ENCODE measurements at places on chromosomes 12 and 14.
A peak's percentile ranks its signal among the peaks of the same experiment; 100 is the strongest.

DNA sequence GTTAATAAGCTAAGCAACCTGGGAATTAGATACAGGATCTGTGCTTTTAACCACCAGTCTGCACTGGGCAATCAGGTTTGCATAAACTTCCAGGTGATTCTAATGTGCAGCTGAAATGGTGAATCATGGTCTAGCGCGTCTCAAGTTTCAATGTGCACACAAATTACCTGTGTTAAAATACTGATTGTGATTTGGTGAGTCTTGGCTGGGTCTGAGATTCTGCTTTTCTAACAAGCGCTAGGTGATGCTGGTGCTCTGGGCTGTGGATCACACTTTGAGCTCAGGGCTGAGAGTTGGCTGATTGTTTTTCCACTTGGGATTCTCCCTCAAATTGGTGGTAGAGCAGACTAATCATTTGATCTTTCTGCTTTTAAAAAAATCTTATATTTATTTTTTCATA, 124.8 kb downstream of the C12orf75 start:
- no peak for DNase-seq

DNA sequence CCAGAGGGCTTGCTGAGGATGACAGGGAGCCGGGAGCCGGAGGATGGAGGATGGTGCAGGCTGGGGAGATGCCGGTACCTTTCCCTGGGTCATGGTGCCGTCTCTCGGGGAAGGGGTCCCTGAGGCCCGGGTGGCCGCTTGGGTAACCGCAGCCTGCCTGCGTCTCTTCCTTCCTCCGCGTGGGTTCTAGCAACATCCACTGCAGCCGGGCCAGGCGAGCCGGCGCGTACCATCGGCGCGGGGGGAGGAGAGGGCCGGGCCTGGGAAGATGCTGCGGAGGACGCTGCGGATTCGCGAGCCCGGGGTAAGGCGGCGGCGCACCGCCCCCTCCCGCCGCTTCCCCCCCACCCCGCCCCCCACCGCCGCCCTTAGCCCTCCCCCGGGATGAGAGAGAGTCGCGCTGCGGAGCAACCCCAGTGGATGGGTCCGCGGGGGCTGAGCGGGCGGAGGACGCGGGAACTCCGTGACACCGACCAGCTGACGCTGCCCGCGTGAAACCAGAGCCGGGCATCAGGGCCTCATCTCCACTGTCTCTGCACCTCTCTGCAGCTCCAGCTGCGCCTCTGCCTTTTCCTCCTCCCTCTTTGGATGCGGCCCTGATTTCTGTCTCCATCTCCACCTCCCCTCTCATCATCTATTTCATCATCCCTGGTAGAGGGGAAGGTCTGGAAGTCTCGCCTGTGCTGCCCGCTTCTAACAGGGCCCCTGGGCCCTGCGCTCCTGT, at the start of gene FAIM2:
Gene FAIM2, minus strand, starts transcription at position 201 of the 724 bp plus-strand sequence. Its CDS starts 108 bp downstream, at position 93.
- DNase-seq = no peak

GRCh38 chr12:18446061-18446644, 184.8 kb downstream of the PIK3C2G start:
- no peak for DNase-seq

- DNase-seq = no peak
Measured at GRCh38 chr12:22662356-22662755, 37.4 kb downstream of the ETNK1 start.

GRCh38 chr12:15200641-15201040, 20.6 kb downstream of the RERG start:
- DNase-seq = no peak

GRCh38 chr14:77645520-77646230, 29.2 kb upstream of the SPTLC2 start:
- no peak for DNase-seq

- DNase-seq = no peak
Measured at GRCh38 chr12:49968471-49968870, 4.3 kb upstream of the AQP6 start.

GRCh38 chr12:76980196-76980595, 85.2 kb downstream of the E2F7 start:
- no peak for DNase-seq

DNA sequence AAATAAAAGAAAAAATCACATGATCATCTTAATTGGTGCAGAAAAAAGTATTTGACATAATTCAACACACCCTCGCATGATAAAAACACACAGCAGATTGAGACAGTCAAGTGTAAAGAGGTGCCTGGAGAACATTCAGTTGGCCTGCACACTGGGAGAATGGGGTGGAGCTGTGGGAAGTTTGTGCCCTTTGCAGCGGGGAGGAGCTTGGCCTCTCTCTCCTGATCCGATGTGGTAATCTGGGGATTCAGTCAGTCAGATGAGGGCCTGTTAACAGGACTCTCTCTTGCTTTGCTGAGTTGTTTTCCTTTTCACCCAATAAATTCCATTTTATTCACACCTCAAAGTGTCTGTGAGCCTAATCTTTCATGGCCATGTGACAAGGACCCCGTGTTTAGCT, 5.9 kb downstream of the SERPINA6 start:
- DNase-seq = no peak

DNA sequence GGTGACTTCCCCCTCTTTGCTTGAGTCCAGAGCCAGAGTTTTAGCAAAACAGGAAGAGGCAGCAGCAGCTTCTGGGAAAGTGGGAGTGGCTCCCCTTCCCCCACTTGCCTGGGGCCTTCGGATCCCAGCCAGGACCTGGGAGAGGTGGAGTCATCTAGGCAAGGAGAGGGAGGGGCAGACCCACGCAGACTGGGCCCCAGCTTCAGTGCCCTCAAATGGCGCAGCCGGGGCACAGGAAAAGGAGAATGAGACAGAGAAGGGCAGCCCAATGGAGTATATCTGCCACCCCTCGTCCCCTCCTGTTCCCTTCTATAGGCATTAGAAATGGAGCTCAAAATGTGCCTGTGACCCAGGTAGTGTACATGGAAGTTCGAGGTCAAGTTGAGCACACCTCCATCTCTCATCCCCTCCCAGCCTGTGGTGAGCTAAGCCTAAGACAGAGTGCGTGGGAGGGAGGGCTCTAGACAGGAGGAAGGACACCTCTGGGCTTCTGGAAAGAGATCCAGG, 9.3 kb upstream of the HDAC7 start:
- no peak for DNase-seq

- DNase-seq = no peak
Measured at GRCh38 chr12:106037524-106038298, 101.0 kb downstream of the NUAK1 start.

DNA sequence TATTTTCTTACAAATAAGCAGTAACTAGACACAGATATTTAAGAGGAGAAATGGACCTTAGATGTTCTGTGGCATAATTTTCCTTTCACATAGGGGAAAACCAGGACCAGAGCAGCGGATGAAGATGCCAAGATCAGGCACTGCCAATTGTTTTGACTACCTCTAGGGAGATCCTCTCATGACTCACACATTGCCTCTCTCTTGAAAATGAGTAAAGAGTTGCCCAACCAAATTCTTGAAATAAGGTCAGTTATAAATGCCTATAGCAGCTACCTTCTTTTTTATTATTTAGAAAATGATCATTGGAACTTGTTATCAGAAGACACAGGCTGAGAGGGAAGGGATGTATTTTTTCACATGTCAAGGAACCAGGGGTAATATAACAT, 263.4 kb upstream of the PLEKHG7 start:
- no peak for DNase-seq

DNA sequence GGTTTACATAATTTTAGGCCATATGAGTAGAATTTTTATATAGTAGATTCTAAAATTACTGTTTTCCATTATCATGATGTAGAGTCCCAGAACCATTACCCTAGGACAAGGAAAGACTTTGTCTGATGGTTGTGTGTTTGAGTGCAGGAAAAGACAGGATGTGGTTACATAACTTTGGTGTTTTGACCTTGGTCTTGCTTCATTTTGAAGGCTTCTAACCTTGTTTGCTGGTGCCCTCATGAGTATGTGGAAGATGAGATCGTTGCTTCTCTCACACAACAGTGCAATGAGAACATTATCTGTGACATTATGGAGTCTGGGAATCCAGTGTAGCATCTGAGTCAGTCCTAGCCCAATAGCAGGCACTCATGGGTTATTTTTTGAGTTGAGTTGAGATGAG, 106.2 kb downstream of the IGF1 start:
- no peak for DNase-seq

- DNase-seq = no peak
Measured at GRCh38 chr12:52220477-52220876, 12.6 kb upstream of the KRT7 start.

DNA sequence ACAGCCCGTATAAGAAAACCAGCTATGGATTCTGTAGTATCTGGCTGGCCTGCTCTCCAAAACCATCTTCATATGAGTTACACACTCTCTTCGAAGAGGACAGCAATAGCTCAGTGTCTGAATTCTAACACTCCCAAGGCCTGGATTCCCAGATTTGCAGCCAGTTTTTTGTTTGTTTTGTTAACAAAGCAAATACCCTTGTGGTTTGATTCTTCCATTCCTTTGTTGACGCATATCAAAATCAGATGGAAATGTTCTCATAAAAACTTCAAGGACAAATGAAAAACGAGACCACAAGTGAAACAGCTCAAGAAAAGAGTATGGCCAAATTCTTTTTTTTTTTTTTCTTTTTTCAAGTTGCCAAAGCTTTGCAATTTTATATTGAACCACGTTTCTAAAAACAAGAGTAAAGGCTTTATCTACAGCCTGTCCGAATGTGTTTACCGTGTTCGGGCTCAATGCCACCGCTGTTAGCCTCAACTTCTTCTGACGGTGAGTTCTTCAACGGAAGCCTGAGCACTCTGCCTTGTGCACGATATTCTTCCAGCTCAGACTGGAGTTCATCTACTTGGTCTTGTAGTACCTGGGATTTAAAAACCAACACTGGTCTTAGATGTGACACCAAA, 67.5 kb downstream of the NIN start:
- peak; percentile 89 for DNase-seq

- DNase-seq = no peak
Measured at GRCh38 chr12:21073129-21073528, 57.9 kb upstream of the SLCO1B1 start.

GRCh38 chr14:49982082-49982481, 89.2 kb downstream of the ARF6 start:
- DNase-seq = no peak

DNA sequence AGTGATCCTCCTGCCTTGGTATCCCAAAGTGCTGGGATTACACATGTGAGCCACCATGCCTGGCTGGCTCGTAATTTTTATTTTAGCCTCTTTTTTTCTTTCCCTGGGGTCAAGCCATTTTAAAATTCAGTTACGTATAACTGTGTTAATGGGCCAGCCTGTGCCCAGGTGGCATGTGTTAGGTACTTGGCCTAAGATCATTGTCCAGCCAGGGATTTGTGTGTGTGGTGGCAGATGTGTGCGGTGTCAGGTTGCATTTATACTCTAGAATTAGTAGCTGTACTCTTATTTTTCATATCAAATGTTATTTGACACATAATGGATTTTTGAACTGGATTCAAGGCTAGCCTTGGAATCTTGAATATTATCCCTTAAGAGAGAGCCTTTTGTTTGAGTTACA, 69.3 kb downstream of the FBXO34 start:
- no peak for DNase-seq

DNA sequence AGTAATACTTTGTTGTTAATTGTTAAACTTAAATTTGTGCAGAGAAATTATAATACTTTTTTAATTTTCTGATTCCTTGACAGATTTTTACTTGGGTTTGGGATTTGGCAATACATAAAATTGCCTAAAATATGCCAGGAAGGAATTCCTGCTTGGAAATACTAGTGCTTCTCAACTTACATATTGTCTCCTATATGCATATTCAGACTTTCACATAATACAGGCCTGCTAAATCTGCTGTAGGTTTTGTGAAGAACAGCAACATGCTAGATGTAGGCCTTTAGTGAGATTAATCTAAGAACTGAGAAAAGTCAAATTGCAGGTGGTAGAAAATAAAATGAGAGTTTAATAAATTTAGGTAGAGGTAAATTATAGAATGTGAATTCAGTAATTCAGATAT, 468.5 kb upstream of the MIS18BP1 start:
- DNase-seq = no peak

GRCh38 chr12:98329589-98329988, 185.8 kb upstream of the TMPO start:
- DNase-seq = no peak

DNA sequence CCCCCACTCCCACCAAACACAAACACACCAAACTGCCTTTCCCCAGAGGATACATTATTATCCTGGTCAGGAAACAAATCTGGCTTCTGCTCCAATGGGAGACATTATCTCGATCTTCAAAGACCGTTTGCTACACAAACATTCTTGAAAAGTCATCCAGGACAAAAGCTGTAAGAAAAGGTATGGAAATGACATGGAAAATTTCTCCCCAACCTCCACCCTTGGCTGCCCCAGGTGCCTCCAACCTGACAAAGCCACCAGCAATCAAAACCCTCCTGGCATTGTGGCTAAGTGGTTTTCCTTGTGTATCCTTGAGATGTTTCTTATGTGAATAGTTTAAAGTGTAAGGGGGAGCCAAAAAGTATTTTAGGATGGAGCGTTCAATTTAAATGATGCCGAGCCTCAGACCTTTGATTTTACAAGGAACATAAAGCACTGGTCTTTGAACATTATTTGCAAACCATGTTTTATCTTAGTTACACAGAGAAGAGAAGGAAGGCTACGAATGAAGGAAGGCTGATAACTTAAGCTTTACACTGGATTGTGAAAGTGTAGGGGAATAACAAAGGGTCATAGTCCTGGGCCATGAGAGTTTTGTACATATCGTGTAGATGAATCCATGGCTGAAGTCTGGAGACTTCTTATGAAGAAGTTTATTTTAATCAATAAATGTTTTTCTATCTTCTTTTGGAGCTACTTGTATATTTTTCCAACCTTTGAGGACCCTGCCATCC, 418.9 kb upstream of the TMTC1 start:
- DNase-seq = no peak

DNA sequence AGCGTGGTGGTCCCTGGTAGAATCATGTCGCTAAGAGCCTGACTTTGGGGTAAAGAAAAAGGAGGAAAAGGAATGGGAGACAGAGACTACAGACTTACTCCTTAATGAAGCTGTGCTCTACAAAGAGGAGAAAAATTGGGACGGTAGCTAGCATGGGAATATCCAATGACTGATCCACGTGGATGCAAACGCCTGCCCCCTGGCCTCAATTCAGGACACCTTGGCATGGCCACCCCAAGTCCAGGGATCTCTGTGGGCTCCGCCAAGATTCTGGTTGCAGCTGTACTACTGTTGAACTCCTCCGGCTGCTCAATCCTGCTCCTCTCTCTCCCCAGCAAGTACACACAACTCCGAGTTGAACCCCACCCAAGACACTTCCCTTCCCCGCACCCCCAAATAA, 70.5 kb upstream of the DIO3 start:
- no peak for DNase-seq

GRCh38 chr12:123531091-123531490, 2.4 kb downstream of the RILPL1 start:
- no peak for DNase-seq

DNA sequence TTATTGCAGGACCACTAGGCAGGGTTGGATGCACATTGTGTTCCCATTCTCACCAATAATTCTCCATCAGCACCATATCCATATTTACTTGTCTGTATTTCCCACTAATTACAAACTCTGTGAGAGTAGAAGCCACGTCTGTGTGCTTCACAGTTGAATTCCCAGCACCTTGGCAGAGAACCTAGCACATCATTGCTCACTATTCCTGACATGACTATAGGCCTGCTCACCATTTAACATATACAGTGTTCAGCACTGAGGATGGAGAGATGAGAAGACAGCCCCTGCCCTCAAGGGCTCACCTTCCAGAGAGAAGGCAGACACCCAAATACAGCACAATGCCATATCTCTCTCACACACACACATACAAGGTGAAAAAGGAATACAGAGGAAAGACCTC, 5.0 kb downstream of the DAD1 start:
- DNase-seq = no peak
